ENCODE measurements at places on chromosomes 12 and 14.

DNA sequence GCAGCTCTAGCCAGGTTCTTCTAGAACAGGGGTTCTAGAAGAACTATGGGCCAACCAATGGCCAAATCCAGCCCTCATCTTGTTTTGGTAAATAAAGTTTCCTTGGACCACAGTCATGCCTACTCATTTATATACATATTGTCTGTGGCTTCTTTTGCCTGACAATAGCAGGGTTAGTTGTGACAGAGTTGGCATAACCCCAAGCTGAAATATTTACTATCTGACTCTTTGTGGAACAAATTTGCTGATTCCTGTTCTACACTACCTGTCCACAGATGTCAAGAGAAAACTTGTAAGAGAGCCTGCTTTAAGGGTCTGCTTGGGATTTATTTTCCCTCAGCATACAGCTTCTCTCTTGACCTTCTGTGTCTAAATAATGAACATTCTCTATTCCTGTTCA, 289.0 kb downstream of the KSR2 start:
- no peak for DNase-seq

DNA sequence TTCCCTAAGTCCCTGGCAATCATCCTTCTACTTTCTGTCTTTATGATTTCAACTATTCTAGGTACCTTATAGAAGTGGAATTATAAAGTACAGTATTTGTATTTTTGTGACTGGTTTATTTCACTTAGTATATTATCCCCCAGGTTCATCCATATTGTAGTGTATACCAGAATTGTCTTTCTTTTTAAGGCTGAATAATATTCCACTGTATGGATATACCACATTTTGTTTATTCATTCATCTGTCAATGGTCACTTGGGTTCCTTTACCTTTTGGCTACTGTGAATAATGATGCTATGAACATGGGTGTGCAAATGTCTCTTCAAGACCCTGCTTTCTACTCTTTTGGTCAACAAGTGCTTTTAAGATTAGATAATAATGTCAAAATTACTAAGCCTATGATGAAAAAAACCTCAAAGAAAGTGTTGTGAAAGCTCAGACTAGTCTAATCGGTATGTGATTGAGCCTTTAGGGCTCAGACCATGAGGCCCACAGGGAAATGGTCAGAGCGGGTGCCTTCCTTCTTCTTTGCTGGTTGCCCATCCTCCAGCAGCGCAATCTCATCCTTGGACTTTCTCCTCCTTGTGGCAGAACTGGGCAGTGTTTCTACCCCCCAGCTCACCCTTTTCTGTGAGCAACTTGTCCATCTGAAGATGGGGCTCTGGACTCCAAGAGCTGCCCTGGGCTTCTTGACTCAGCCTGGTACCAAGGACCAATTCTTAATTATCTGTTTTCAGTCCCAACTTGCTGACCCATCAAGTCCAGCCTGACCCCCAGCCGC, 105.4 kb downstream of the TTC8 start:
- no peak for DNase-seq

DNA sequence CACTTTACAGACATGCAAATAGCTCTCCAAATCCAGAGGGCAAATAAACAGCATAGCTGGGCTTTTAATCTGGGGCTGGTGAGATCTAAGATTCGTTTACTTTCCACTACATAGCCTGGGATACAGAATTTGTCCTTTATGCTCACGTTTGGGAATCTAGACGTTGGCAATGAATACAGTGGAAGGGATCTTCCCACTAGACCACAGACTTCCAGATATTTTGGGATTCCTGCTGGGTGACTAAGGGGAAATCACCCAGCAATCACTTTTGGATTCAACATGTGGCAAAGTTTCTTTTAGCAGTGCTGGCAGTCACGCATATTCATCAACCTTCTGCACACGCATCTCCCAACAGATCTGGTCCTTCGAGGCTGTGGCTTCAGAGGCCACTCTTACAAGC, 23.5 kb downstream of the APPL2 start:
- DNase-seq: peak; percentile 76

DNA sequence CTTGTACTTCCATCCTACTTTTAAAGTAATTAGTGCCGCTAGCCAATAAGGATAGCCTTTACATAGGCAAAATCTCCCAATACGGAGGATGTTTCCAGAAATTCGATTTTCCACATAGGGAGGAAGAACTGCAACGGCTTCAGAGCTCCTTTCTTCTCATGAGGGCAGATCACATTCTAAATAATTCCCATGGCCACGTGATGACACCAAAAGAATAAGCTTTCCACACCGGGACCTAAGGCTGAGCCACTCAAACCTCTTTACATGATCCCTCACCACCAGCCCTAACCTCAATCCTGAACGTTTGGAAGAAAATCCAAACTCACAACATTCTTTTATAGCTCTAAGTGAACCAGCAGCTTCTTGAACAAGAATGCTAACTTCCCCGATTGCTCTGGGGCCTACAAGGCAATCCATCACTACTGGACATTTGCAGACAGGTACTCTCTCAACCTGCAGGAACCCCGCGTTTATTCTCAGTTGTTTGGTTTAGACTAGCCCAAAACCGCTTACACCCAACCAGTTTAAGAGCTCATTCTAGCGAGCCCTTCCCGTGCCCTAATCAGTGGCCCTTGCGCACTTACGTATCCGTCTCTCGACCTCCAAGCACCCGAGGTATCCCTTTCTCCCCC, 884 bp downstream of the CAPRIN2 start:
- no peak for DNase-seq

DNA sequence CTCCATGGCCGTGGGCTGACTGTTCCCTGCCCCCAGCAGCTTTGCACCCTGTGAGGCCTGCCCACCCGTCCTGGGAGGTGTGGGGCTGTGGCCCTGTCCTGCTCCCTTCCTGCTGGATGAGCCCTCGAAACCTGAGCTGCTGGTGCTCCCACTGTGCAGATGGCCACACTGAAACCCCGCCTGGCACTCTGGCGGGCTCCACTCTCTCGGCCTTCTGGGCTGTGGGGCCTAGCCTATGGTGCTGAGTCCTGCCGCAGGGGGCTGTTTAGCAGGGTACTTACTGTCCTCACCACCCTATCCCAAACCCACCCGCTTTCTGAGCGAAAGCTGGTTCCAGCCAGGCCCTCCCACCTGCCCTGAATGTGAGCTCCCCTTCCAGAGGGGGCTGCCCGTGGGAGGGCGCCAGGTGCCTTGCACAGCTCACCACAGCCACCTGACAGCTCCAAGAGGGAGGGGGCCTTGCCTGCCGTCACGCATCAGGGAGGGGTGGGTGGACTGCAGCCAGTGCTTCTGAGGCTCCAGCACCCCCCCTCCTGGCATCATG, 7.3 kb downstream of the SLC25A47 start:
- no peak for DNase-seq

DNA sequence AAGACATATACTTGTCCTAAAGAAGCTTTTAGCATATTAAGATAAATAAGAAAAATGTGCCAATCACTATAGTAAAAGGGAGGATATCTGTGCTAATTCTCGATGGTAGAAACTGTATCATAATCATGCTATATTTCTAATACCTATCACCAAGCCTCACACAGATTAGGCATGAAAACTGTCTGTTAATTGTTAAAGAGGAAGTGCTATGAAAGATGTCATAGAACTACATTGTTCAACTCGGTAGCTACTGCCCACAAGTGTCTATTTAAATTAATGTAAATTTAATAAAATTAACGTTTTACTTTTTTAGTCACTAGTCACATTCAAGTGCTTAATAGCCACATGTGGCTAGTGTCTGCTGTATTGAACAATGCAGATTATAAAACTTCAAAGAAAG, 77.5 kb upstream of the KICS2 start:
- no peak for DNase-seq

DNA sequence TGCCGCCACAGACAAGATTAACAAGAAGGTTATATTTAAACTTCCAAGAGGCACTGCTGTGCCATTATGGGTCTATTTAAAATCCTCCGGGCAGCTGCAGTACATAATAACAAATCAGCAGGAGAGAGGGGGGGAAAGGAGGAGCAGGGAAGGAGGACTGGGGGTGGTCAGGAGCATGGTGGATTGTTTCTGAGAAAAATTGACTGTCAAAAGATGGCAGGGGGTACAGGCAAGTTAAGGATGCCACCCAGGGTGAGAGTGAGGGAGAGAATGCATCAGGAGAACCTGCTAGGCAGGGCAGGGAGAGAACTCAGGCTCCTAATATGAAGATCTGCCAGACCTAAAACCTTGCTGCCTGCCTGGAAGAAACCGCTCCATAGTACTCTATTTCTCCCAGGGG, 181.8 kb downstream of the GRIN2B start:
- DNase-seq: no peak

- no peak for DNase-seq
Measured at GRCh38 chr14:91737619-91738018, 5.7 kb upstream of the CATSPERB start.

GRCh38 chr12:93698307-93699092, 21.3 kb downstream of the CRADD start:
- no peak for DNase-seq

GRCh38 chr12:2559931-2560330, 234.8 kb upstream of the FKBP4 start:
- DNase-seq: no peak

DNA sequence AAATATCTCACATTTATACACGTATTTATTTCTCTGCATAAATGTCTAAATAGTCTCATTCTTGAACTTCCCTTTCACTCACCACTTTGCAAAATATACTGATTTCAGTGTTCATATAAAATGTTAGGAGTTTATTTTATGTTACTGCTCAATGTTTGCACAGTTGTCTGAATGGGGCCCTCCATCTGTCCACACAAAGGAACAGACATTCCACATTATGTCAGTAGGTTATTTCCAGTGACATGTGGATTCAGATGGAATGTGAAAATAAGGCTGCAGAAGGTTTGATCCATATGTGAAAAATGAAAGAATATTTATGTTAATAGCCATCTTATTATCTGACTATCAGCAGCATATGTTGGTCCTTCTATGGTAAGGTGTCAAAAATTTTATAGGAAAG, 994.4 kb upstream of the SEL1L start:
- no peak for DNase-seq

- DNase-seq: no peak
Measured at GRCh38 chr14:102668291-102668873, 75.9 kb downstream of the RCOR1 start.

GRCh38 chr14:35051796-35052195, 5.7 kb downstream of the FAM177A1 start:
- no peak for DNase-seq

- DNase-seq: no peak
Measured at GRCh38 chr12:80044694-80045046, 54.7 kb upstream of the OTOGL start.

DNA sequence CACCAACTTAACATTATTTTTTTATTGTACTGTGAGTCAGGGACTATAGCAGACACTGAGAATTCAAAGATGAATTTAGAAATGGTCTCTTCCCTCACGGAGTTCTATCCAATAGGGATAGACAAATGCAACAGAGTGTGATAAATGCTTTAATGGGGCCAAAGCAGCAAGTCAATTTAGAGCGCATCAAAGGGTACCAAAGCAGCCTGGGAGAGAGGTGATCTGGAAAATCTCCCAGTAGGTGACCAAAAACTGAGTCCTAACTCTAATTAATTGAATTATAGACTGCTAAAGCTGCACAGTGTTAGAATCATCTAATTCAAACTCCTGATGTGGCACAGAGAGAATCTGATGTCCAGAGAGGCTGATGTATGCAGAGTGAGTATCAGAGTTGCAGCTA, 2.6 kb downstream of the LIN7A start:
- DNase-seq: no peak

GRCh38 chr12:57005980-57006808, at the start of gene ZBTB39:
ZBTB39 (minus strand) TSS chr12:57006546; CDS start chr12:57004917, 1,629 bp downstream.
- no peak for DNase-seq

- DNase-seq: no peak
Measured at GRCh38 chr12:3191450-3191849, 114.3 kb downstream of the TSPAN9 start.

- DNase-seq: peak; percentile 100
Measured at GRCh38 chr12:54279632-54280467, at the start of gene CBX5. CBX5 (minus strand) TSS chr12:54280122; CDS start chr12:54257650, 22,472 bp downstream.

DNA sequence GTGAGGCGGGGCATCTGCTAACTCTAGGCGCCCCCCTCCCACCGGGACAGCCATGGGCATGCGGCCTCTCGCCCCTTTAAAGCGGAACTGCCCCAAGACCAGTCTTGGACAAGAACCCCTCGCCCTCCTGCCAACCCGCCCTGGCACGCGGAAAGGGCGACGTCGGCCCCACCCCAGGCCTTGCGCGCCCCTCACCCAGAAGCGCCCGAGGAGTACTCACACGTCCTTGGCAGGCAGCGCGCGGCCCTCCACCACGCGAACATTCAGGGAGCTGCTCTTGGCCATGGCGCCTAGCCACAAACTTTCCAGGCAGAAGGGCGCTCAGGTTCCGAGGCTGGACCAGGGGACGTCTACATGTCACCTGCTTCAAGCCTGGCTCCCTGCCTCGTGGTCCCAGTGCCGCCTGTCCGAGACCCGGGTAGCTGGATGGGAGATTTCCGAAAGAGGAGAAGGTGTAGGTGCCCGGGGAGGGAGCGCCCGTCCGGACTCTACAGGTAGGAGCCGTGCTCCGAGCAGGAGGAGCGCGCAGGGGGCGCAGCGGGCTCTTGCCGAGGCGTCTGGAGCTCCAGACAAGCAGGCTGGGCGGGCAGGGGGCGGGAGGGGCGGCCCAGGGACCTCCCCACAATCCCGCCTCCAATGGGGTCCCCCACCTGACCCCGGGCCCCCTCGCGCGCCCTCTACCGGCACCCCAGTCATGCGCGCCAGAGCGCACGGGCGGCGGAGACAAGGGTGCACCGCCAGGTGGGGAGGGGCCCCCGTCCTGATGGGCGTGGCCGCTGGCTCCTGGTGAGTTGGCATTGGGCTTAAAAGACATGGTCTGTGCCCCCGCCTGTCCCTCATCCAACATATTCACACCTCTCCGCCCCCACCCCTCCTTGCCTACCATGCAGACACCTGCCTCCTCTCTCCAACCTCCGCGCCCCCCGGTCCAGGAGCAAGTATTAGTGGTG, at the start of gene RASAL1:
Gene RASAL1, minus strand, starts transcription at position 584 of the 950 bp plus-strand sequence. Its CDS starts 299 bp downstream, at position 285.
- no peak for DNase-seq

DNA sequence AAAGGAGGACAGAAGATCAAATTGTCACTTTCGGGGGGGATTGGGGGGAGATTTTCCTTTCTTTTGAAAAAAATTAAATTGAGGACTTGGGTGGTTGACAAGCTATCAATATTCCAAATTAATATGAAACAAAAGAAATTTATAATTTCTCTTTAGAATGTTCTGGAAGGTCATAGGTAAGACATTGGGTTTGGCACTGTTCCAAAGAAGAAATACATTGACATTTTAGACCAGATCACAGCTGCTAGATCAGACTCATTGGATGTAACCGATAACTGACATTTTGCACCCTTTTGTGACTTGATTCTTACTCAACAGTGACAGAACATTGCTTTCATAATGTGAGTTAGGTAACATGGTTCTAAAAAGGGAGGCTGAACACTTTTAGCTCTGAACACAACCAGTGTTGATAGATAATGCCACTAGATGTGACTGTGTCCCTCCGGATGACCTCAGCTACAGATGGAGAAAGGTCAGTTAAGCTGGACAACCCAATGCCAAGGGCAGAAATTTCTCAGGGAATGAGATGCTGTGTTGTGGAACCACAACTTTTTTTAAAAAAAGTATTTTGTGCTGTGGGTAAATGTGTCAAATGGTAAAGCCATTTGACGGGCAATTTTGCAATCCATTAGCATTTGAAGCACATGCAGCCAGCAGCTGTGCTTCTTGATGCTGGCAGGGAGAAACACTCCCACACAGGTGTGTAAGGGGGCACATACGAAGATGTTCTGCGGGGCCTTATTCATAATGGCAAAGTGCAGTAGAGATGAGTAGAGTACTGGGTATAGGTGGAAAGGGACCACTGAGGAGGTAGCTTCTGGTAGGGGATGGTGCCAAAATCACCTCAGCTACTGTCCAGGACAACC, 62.9 kb downstream of the RFX4 start:
- no peak for DNase-seq

Measured in AG09319 (cell line).